Spleen (tissue), 13 donors: ENCODE measurements at places on chromosomes 3 and 15.

GRCh38 chr15:66780172-66780972 lies 78.3 kb downstream of the SMAD6 start:
- DNase-seq = no peak

GRCh38 chr3:119080364-119080763 lies 45.7 kb upstream of the IGSF11 start:
- no peak for DNase-seq

GRCh38 chr3:13629644-13630043 lies 80.7 kb downstream of the FBLN2 start:
- DNase-seq = no peak

DNA sequence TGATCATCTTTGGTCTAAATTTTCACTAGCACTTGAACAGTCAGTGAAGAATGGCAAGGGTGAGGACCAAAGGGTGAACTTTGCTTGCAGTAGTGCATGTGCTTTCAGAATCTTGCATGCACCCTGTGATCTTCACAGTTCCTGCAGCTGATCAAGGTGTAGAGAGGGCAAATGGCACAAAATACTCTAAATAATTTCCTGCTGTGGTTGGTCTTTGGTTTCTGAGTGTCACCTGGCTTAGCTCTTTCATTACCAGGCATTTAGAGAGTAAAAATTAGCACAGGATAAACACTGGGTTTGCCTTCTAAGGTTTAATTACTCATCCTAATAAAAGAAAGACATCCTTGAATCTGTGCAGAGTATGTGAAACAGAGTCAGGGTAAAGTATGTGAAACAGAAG lies 11.4 kb downstream of the TIPARP start:
- no peak for DNase-seq

GRCh38 chr15:45588219-45588875 lies 1.2 kb downstream of the BLOC1S6 start:
- DNase-seq = no peak

DNA sequence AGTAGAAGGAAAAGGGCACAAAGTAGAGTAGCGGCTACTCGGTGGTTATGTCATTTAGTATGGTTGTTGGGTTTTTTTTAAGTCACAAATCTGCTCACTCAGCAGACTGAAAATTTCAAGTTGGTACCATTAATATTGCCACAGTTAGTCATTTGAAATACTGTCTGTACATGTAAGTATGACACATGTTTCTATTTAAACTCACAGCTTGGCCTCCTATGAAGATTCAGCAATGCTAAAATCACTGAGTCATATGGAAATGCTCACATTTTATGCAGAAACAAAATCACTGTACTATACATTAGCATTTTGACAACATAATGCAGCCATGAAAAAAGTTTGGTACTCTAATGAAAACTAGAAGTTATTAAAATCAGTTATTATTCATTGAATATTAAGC lies 571.9 kb downstream of the TAFA4 start:
- no peak for DNase-seq

- no peak for DNase-seq
These were observed 13.9 kb upstream of the RTP1 start for GRCh38 chr3:187183210-187183862.
